Glutamatergic neuron (in vitro differentiated cells): ENCODE measurements at places on chromosomes 3 and 15.
A peak's percentile ranks its signal among the peaks of the same experiment; 100 is the strongest.

DNA sequence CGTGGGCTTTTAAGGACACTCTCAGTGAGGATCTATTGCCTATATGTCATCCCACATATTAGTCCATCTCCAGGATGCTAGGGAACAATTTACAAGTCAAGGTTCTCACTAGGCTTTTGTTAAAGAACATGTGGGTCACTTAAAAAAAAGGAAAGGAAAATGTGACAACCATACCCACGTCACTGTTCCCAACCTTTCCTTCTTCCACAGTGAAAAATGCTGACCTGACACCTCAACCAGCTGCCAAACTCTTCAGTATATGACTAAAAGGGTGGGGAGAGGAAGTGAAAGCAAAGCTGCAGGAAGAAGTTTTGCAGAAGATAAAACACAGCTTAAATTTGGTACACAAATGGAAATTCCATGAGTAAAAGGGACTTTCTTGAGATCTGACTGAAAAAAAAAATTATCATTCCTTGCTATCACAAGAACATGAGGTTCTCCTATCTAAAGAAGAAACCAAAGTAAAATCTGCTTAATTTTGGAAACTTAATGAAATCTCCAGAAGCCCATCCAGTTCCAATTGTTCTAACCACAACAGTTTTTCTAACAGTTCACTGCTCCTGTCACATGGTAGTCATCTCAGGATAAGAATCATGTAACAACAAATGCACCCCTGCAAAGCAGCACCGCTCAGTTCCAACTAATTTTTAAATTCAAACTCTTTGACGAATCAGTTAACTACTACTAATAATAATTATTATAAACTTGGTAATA lies 117.0 kb upstream of the TSPAN3 start:
- H3K4me1 ChIP-seq, result peaks cover 3% of the 10 kb centered on the region
- H3K4me3 ChIP-seq, result peak overlapping the region; percentile 10
- no peak overlapping the region for H3K27ac ChIP-seq
- DNase-seq, result no peak

GRCh38 chr3:196186651-196187573 lies 24.3 kb downstream of the ZDHHC19 start:
- H3K4me1 ChIP-seq, result peaks cover 8% of the 10 kb centered on the region
- peak overlapping the region; percentile 52 for H3K4me3 ChIP-seq
- H3K27ac ChIP-seq, result peak overlapping the region; percentile 88
- no peaks in the 10 kb centered on the region for H3K27me3 ChIP-seq
- H3K36me3 ChIP-seq, result no peaks in the 10 kb centered on the region

GRCh38 chr3:11155341-11156025 lies 1.2 kb downstream of the HRH1 start:
- no peak overlapping the region for H3K27ac ChIP-seq
- H3K4me1 ChIP-seq, result no peaks in the 10 kb centered on the region
- peak overlapping the region; percentile 83 for H3K4me3 ChIP-seq
- H3K36me3 ChIP-seq, result no peaks in the 10 kb centered on the region
- H3K27me3 ChIP-seq, result peaks cover 10% of the 10 kb centered on the region

GRCh38 chr3:168095611-168096209 lies at the start of gene GOLIM4:
Gene GOLIM4, minus strand, starts transcription at chr3:168095924. Its CDS starts 639 bp downstream, at chr3:168095285.
- H3K4me3 ChIP-seq, result peak within 1 kb of the TSS; percentile 99
- H3K36me3 ChIP-seq, result no peaks in the 10 kb centered on the region
- H3K27ac ChIP-seq, result peak within 1 kb of the TSS; percentile 99
- H3K27me3 ChIP-seq, result peaks cover 6% of the 10 kb centered on the region
- H3K4me1 ChIP-seq, result peaks cover 22% of the 10 kb centered on the region

DNA sequence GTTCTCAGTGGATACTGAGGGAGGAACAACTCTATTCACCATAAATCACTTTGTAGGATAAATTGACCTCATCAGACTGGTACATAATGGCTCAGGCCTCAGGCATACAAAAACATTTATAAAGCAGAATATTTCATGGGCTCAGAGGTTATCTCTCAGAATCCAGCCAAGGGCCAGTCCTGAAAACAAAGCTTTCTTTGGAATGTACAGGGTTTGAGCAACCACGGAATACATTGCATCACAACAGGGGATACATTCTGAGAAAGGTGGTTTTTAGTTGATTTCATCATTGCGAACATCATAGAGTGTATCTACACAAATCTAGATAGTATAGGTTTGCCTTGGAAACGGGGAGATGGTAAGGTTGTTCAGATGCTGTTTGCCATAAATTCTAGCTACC lies 33.4 kb upstream of the CTDSPL2 start:
- H3K4me3 ChIP-seq, result no peak overlapping the region
- H3K27me3 ChIP-seq, result peaks cover 1% of the 10 kb centered on the region
- H3K4me1 ChIP-seq, result no peaks in the 10 kb centered on the region
- H3K27ac ChIP-seq, result no peak overlapping the region

DNA sequence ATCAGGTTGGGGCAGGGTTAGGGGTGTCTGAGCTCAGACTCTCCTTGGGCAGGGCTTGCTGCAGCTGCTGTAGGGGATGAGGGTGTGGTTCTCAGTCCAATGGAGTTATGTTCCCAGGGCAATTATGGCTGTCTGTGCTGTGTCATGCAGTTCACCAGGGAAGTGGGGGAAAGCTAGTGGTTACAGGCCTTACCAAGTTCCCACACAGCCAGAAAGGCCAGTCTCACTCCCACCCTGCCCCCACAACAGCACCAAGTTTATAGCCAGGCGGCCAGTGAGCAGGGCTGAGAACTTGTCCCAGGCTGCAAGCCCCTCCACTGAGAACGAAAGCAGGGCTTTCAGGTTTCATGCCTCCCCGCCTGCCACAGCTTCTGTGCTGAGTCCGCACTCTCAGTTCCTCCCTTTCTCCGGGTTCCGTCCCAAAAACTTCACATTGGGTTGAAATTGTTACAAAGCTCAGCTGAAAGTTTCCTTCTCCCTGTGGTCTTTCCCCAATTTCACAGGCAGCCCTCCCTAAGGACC lies 19.6 kb upstream of the CPOX start:
- DNase-seq, result no peak
- H3K4me1 ChIP-seq, result no peaks in the 10 kb centered on the region
- no peak overlapping the region for H3K27ac ChIP-seq

- H3K27me3 ChIP-seq, result no peaks in the 10 kb centered on the region
- no peak overlapping the region for H3K27ac ChIP-seq
- no peak for DNase-seq
Observed at GRCh38 chr3:144593881-144594280, 622.3 kb downstream of the DIPK2A start.

- DNase-seq, result no peak
- H3K4me1 ChIP-seq, result peaks cover 3% of the 10 kb centered on the region
- peaks cover 4% of the 10 kb centered on the region for H3K27me3 ChIP-seq
- no peaks in the 10 kb centered on the region for H3K36me3 ChIP-seq
Observed at GRCh38 chr3:134694466-134694865, 43.6 kb upstream of the KY start.

DNA sequence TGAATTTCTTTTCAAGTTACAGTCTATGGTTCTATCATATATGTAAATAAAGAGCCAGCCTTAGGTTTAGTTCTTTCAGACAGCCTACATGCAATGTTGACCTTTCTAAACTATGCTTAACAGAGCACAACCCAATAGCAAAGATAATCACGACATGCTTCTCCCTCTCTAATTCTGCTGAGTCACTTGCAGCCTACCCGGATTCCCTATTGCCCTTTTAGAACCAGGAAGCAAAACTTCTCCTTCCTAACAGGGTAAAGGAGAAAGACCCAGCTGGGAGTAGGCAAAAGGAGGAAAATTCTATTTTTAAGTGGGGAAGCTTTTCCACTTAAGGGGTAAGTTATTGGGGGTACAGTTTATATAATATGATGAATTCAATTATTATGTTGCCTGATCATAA lies 79.3 kb downstream of the SLC7A14 start:
- no peak for DNase-seq
- H3K27me3 ChIP-seq, result no peaks in the 10 kb centered on the region
- H3K4me3 ChIP-seq, result no peak overlapping the region
- no peak overlapping the region for H3K27ac ChIP-seq
- H3K4me1 ChIP-seq, result no peaks in the 10 kb centered on the region
- H3K36me3 ChIP-seq, result no peaks in the 10 kb centered on the region

GRCh38 chr3:120274739-120275167 lies 10.3 kb downstream of the GPR156 start:
- H3K27ac ChIP-seq, result no peak overlapping the region
- DNase-seq, result no peak
- no peaks in the 10 kb centered on the region for H3K27me3 ChIP-seq
- no peaks in the 10 kb centered on the region for H3K36me3 ChIP-seq
- no peak overlapping the region for H3K4me3 ChIP-seq
